ENCODE measurements at places on chromosomes 6 and 20.
A peak's percentile ranks its signal among the peaks of the same experiment; 100 is the strongest.

DNA sequence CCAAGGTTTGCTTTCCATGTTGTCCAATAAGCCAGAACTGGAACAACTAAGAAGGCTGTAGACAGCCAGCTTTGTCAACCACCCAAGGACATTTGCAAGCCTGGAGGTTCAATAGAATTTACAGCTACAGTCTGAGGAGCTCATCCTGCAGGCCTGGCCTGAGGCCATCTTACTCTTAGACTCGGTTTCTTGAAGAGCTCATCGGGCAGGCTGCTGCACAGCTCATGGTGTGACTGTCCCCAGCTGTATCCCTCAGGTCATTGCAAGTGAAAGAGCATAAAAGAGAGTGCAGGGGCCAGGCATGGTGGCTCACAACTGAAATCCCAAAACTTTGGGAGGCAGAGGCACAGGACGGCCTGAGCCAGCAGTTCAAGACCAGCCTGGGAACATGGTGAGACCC, 96.9 kb upstream of the FOXQ1 start:
- DNase-seq: no peak

GRCh38 chr20:49276961-49277785, 684 bp downstream of the ZNFX1 start:
- no peak for DNase-seq

GRCh38 chr6:84815896-84816735, 51.7 kb upstream of the TBX18 start:
- no peak for DNase-seq

- DNase-seq: no peak
These were observed 148.8 kb downstream of the CFAP61 start for GRCh38 chr20:20201124-20201523.

DNA sequence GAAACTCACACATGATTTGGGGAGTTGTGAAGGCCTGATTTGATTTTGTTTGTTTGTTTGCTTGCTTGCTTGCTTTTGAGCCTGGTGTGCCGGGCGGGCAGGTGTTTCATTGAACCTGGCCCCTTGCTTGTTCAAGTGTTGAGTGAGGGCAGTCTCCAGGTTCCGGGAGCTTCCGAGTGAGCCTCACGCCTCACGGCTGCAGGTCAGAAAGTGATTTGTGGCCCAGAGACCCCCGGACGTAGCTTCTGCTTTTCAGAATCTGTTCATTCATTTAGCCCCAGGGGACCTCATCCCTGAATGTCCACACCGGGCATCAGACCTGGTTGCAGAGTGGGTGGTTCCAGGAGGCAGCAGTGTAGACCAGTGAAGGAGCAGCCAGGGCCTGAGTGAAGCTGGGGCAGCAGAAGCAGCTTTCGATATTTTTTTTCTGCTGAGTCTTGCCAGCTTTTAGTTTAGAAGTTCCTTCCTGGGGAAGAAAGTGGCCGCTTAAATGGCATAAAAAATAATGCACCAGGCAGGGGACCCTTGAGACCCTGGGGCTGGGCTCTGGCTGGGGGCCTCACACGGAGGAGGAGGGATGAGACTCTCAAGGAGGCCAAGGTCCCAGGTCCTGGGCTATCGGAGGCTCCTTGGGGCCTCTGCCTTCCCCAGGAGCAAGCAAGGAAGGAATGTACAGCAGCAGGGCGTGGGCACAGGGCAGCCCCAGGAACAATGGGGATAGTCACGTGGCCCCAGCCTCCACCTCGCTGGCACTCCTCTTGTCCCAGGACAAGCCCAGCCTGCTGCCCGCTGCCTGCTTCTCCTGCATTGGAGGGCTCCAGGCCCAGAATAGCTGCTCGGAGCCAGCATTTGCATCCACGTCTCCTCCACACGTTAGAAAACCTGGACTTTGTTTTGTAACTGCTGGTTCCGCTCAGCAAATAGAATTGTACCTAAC, 89.2 kb upstream of the BHLHE23 start:
- no peak for DNase-seq

- no peak for DNase-seq
These were observed 482.5 kb downstream of the C6orf118 start for GRCh38 chr6:164826831-164827468.

GRCh38 chr20:51013577-51014330, 9.2 kb downstream of the KCNG1 start:
- DNase-seq: no peak

DNA sequence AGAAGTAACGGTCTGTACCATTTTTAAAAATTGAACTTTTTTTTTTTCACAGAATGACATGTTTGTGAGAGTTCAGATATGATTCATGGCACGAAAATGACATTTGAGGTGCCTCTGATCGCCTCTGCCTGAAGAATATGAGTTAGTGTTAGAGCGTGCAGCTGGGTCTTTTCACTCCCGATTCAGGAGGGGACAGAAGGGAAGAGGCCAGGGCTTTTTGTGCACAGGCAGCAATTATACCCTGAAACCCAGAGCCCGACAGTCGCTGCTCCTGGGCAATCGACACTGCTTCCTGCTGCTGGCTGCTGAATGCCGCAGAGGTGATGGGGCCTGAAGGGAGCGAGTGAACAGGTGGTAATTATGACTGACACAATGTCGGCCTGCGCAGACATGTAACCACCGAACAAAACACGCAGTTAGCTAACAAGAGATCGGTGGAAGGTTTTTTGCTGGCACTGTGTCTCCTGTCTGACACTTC, 652.0 kb upstream of the NOX3 start:
- DNase-seq: no peak

DNA sequence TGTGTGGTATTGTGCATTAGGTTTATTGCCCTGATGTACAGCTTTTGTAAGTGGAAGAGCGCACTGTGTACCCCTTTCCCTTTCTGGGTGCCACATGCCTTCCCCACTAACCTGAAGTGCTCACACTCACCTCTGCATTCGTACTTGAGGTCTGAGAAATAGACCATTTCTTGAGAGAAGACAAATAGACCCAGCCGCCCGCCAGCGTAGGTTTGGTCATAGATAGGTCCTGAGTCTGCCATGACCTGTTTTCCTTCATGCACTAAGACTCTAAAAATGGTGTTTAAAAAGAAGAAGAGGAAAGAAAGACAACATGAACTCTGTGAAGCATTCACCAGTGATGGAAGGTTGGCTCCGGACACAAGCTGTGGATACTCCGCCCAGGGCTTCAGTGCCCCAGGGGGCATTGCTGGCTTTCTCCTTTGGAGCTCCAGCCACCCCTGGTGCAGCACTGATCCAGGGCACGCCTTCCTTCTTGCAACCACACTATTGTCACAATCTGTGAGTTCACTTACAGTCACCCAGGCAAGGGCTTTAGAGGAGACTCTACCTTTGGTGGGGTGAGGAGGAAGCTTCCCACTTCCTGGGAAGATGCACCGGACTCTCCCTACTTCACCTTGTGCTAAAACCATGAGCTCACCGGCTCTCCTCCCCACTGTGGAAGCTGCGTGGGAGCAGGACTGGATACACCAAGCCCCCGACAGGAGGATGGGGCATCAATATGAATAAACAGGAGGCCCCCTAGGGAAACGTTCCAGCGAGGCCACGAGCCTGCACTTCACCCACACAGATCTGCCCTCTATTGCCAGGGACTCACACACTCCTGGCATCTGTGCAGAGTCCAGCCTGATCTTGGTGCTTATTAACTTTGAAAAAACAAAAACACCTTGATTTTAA, 33.3 kb downstream of the THBS2 start:
- DNase-seq: no peak

GRCh38 chr6:126886106-126886505, 232.4 kb upstream of the RSPO3 start:
- DNase-seq: peak; percentile 67

DNA sequence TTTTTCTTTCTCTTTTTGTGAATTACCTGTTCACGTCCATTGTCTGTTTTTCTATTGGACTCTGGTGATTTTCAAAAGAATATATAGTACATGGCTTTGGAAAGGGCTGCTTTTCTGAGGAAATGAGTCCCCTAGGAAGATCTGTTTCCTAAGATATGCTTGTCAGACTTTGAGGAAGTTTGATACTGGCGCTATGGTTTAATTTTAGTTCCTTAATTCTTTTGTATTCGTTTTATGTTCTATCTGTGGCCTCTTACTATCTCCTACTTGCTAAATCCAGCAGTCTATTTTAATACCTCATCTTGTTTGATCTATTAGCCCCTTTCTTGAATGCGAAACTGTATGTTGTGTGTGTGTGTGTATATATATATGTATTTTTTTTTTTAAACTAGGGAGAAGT, 101.9 kb downstream of the LIN28B start:
- DNase-seq: no peak

DNA sequence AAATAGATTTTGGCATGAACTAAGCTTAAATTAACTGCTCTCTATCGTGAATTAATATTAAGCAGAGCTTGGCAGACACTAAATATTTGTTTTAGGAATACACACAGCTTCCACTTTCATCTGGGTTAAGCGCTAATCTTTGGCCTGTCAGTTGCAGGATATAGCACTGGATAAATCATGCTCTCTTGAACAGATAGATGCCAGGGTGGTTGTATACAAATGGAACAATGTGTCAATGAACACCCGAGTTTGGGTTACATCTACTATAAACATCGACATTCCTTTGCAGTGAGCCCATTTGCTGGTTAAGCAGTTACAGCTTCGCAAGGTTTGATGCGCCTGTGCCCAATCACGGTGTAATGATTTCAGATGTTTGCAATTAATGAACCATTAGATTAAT, 338.2 kb upstream of the ZFP64 start:
- DNase-seq: peak; percentile 74

- no peak for DNase-seq
These were observed 10.5 kb downstream of the CNPY3 start for GRCh38 chr6:42939810-42940167.

GRCh38 chr20:12969071-12969669, 39.6 kb upstream of the SPTLC3 start:
- DNase-seq: peak; percentile 40

GRCh38 chr6:118319894-118320649, 228.0 kb upstream of the PLN start:
- no peak for DNase-seq

DNA sequence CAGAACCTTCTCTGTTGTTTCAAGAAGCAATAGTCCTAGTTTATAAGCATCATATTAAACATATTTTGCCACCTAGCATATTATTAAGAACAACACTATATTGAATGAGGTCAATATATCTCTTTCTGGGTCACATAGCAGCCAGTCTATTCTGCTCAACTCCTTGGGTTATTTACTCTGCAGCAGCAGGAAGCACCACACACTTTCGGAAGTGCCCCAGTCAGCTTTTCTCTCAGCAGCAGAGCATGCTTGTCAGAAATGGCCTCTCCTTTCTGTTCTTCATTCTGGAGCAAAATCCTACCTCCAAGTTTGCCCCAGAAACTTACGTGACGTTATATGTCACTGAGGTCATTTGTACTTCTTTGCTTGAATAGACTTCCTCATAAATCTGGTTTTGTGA, 22.7 kb downstream of the CFAP206 start:
- DNase-seq: no peak

- DNase-seq: no peak
These were observed 139.7 kb downstream of the MTHFD1L start for GRCh38 chr6:151005164-151005563.

DNA sequence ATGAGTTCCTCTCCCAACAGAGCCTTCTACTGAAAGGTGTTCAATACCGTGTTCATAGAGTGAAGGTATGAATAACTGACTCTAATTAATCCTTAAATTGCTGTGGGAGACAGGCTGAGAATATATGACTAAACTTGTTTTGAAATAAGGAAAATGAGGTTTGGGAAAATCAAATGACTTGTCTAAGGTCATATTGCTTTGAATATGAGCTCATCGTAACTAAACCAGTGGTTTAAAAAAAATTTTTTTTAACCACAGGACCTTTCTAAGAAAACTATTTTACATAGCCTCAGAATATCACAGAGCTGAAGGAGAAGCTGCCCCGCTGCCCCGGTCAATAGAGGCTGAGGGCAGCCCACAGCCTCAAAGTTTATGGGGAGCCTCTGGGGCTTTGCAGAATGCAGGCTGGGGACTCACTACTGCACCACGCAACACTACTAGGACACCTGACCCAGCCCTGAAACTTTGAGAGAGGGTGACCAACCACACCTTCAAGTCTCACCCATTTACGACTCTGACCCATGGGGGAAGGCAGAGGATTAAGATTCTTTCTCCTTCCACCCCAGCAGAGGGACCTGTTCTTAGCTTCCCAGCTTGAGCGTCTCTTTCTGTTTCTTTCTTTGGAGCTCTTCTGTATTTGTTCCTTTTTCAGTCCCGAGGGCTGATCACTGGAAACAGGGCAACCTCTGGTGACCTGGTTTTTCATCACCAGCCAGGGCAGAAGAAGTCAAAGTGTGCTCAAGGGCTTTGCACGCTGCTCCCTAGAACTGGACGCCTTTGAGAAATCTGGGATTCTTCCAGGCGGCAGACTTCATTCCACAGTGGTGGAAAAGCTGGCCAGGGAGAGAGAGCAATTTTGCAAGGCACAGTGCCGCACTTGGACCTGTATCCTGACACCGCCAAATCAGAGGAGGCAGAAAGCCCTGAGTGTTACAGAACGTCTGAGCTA, 220.2 kb downstream of the ATXN1 start:
- no peak for DNase-seq

DNA sequence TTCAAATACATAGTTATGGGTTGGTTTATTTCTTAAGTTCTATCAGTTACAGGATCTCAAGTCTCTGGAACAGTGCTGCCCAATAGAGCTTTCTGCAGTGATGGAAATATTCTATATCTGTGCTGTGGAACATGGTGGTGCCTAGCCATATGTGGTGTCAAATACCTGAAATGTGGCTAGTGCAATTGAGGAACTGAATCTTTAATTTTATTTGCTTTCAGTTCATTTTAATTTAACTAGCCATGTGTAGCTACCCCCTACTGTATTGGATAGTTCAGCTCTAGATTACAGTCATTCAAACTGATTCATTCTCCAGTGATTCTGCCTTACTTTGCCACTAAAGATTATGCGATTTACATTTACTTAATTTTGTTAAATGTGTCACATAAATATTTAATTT, 503.2 kb downstream of the CDKAL1 start:
- DNase-seq: no peak

DNA sequence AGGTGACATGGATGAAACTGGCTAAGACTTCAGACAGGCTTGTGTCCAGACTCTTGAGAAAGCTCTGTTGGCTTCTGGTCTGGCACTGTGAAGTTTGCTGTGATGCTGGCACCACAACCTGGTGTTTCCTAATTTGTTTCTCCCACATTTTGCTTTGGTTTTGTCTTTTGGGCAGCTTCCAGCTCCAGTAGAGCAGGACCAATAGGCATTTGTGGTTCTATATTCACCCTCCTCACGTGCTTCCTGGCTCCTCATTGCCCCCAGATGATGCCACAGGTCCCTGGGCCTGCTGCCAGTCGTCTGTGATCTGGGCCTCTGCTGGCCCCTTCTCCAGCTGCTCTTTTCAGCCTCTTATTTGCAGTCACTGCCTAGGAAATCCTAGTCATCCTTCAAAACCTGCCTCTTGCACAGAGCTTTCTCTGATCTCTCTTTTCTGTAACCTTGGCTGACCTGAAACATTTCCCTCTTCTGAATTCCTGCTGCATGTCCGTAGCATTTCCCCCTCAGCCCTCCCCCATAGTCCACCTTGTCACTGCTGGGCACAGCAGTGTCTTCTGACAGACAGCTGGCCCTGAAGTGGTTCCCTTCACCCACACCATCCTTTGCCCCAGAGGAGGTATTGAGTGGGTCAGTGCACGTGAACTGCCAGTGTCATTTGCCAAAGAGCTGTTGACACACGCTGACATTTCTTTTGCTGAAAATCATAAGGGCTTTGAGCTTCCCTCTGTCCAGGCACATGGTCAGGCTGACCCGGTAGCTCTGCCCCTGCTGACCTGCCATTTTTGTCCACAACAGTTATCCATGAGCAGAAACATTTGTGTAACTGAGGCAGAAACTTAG, 63.0 kb downstream of the PTPN1 start:
- peak; percentile 79 for DNase-seq

All from amniotic epithelial cell (primary cell).